ENCODE measurements at places on chromosomes 5 and 9.

DNA sequence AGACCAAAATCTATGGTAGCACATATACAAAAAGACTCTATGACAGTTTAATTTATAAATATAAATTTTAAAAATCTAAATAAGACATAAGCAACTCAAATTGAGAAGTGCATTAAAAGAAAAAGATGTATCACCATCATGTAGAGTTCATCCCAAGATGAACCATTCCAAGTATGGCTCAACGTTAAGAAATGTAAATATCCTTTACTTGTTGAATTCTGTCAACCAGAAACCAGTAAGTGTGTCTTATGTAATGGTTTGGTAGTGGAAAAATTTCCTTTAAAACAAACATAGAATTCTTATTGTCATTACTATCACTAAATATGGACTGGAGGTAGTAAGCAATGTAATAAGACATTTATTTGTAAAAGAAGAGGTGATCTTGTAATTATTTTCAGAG is 87.3 kb downstream of the YIPF5 start:
- no peak for DNase-seq

DNA sequence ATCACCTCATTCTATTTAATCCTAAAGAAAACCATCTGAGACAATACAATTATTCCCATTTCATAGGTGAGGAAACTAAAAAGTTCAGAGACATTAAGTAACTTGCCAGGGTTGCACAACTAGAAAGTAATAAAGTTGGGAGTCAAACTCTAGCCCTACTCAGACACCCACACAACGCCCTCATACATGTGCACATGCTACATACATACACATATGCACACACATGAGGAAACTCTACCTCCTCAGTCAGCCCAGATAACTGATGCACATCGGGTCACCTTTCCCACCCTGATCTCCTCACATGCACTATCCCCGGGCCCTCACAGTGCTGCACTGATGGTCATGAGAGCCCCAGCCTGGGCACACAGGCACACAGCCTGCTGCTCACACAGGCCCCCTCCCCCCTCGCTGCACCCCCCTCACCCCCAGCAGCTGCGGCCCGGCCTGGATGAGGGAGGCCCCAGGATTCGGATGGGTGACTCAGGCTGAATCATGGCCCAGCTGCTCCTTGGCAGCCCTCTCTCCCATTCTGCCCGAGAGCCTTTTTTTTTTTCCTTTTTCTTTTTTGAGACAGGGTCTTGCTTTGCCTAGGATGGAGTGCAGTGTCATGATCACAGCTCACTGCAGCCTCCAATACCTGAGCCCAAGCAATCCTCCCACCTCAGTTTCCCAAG is 5.0 kb upstream of the GPRIN1 start:
- DNase-seq: no peak

DNA sequence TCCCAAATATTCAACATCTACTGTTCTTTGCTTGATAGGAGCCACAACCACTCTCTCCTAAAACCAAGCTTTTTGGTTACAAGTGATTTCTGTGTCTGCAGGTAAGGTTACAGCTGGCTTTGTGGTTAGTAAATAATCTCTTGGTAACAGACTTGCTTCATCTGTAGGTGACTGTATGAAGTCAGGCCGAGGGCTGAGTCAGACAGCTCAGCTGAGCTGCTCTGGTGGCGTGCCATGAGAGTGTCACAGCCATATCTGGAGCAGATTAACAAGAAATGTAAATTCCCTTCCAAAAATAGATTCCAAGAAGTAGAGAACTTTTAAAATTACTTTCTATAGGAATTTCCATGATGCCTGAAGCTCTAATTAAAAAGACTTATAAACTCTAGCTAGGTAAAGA is 23.7 kb upstream of the TAS2R1 start:
- DNase-seq: no peak

- DNase-seq: no peak
Observed at GRCh38 chr9:115262477-115262876, 144.5 kb upstream of the TNC start.

DNA sequence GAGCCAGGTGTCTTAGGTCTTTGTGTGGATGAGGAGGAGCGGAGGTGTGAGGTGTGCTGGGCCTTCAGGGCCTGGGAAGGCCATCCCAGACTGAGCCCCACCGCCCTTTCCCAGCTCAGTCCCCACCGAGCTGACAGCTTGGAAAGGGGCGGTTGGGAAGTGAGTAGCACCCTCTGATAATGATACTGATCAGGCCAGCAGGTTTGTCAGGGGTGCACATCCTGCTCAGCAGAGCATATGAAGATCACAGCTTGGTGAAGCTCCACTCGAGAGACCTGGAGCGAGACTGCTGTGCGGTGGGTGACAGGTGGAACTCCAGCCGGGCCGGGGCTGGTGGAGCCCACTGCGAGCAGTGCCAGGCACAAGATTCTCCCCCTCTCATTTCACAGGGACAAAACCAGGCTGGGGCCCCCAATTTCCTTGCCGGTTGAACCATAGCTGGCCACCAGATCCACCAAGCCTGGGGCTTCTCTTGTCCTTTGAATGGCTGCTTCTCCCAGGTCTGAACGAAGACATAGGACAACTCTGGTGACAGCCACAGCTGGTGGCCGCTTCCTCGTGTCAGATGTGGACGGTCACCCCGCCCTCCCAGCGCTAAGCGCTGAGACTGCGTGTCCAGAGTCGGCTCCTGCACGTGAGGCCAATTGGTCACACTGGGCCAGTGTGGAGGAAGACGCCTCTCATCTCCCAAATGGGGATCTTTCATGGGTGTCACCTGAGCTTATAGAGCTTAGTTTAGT is 8.3 kb downstream of the QRFP start:
- no peak for DNase-seq

GRCh38 chr5:127969651-127970050 is 113.9 kb upstream of the SLC12A2 start:
- no peak for DNase-seq

GRCh38 chr5:28523888-28524635 is 1485.7 kb upstream of the CDH9 start:
- DNase-seq: no peak

GRCh38 chr5:39631958-39632357 is 207.2 kb upstream of the DAB2 start:
- no peak for DNase-seq

DNA sequence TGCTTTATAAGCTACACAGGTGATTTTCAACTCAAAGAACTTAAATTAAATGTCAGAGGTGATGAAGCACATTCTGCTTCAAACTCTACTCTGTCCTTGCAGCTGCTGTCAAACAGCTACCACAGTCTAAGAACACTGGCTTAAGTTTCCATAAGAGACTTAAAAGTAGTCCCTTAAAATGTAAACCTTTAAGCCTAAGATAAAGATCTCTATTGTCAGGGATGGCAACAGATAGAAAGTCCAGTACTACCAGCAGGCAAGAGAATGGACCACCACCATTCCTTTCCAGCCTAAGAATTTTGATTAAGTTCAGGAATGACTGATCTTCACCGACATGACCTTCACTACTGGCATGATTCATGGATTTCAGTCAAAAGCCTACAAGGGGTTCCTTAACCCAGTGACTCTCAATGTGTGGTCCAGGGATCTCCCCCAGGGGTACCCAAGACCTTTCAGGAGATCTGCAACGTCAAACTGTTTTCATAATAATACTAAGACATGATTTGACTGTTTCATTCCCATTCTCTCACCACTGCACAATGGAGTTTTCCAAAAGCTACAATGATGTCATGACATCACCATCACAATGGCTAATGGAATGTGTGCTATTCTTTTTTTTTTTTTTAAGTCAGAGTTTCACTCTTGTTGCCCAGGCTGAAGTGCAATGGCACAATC is 41.1 kb upstream of the PLPP6 start:
- no peak for DNase-seq

DNA sequence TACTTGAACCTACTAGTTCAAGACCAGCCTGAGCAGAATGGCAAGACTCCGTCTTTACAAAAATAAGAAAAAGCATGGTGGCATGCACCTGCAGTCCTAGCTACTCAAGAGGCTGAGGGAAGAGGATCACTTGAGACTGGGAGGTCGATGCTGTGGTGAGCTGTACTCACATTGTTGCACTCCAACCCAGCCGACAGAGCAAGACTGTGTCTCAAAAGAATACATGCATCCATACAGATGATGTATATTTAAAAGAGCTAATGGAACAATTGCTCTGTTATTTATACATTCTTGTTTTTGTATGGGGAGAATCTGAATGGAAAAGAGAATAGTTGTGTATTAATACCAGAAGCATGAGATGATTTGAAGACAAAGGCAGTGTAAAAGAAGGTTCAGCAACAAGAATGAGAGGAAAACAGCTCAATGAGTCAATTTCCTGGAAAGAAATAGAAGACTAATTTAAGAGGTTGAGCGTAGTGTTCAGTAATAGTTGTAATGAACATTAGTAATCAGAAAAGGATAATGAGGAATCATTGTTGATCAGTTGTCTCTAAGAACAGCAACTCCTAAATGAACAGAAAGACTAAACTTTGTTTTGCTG is 1.9 kb upstream of the LRRC70 start:
- no peak for DNase-seq

- DNase-seq: no peak
Observed at GRCh38 chr9:18233311-18233710, 240.6 kb upstream of the ADAMTSL1 start.

DNA sequence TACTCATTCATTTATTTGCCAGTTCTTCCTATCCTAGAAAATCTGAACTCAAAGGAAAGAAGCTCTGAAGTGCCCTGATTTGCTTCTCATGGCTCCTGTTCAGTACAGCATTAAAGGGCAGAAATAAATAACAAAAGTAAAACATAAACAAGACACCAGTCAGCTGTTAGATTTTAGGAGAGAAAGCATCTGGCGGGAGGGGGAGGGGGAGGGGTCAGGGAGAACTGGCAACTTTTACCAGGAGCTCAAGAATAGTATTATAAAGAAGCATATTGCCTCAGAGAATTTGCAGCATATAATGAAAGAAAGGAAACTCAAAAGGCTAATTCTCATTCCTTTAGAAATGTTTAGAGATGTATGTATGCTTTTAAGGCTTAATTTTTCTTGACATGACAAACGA is 68.1 kb downstream of the SEMA6A start:
- DNase-seq: no peak

DNA sequence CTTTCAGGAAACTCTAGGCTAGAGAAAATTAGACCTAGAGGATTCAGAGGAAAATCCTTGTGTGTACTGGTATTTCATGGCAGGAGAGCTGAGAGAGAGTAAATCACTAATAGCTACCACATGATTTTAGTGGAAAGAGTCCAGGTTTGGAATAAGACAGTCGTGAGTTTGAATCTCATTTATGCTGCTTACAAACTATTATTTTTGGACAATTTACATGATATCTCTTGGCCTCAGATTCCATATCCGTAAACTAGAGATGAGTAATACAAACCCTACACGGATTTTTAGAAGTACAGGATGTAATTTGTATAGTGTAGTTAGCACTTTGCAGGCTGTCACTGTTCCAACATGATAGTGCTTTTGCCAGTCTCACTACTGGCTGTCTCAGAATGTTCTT is 2.7 kb downstream of the IL31RA start:
- DNase-seq: no peak

DNA sequence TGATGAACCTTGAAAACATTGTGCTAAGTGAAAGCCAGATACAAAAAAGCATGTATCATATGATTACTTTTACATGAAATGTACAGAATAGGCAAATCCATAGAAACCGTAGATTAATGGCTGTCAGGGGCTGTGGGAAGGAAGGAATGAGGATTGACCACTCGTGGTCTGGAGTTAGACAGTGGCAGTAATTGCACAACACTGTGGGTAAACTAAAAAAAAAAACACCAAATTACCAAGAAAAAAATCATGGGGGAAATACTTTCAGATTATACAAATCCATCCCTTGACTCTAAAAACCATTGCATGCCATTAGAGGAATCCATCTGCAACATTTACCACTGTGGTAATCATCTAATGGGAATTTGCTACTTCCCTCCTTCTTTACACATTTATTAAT is 140.0 kb downstream of the SIL1 start:
- no peak for DNase-seq

DNA sequence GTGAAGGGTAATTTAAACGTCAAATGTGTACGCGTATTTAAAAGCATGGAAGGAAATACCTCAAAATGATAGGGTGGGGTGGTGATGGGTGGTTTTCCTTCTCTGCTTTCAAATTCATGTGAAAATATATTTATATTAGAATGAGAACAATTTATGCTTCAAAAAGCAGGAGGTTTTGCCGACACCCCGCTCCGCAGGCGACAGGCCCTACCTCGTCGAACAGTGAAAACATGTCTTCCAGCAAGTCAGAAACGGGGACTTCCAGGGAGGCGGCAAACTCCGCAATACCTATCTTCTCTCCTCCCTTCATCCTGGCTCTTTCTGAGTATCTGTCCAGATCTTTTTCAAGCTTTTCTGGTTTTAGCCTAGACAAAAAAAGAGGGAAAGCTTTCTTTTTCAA is 28.5 kb upstream of the SLC6A3 start:
- DNase-seq: no peak

- DNase-seq: no peak
Observed at GRCh38 chr5:68292316-68292715, 76.8 kb downstream of the PIK3R1 start.

- DNase-seq: no peak
Observed at GRCh38 chr5:146732962-146733361, 145.6 kb downstream of the PPP2R2B start.

- DNase-seq: no peak
Observed at GRCh38 chr9:16954040-16954439, 83.6 kb upstream of the BNC2 start.

DNA sequence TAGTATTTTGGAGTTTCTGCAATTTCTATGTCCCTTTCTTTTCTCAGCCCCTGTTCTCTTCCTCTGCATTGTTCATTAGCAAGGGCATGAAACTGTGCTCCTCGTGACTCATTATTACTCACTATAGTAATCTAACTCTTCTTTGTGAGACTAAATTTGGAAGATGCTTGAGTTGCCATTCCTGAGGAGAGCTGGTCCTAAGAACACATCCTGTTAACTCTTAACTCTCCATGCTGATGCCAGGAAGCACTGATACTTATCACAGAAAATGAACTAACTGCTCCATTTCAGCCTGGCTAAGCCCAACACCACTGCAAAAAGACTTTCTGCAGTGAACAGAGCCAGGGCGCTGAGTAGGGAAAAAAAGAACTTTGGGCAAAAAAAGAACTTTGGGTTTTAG is 10.6 kb upstream of the CSNK1A1 start:
- DNase-seq: no peak

- no peak for DNase-seq
Observed at GRCh38 chr5:15790446-15791018, 290.6 kb downstream of the FBXL7 start.

DNA sequence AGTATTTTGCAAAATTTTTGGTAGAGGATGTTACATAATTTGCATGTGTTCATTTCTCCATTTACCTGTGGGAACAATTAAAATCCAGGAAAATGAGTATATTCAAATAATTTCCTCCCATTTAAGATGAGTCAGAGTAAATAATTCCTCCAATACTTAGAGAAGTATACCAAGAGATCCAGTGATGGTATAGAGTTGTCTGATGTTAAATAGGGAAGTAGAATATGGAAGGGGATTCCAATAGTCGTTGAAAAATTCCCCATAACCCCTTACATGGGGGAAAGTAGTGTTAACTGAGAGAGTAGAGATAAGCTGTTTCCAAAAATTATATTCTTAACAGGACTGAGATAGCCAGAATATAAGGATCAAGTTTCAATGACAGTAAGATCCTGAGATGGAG is 15.7 kb downstream of the CD274 start:
- no peak for DNase-seq

GRCh38 chr9:117561761-117562160 is 142.4 kb upstream of the TLR4 start:
- no peak for DNase-seq

GRCh38 chr9:138024131-138024530 is 146.5 kb downstream of the CACNA1B start:
- DNase-seq: peak; percentile 33
